Mesenteric fat pad (tissue), 1 donor: ENCODE measurements at places on chromosomes 5 and 9.

DNA sequence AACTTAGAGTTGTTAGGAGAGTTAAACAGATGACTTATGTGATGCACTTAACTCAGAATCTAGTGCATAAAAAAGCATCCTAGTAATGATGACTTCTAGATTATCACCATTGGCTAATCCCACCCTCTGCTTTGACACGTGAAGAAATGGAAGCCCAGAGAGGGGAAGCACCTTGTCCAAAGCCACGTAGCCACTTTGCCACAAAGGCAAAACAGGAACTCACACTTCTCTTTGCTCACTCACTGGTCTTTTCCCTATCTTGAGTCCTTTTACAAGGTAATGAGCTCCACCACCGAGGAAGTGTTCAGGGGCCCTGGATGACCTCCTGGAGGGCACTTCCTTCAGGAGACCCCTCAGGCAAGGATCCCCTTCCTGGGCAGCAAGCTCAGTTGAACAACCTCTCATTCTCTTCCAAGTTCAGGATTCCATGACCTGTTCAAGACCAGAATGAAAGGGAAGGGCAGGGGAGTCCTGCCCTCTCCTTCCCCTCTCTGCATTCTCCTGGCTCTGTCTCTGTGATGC, 89.7 kb downstream of the HRH2 start:
- DNase-seq, result no peak

- DNase-seq, result no peak
Measured at GRCh38 chr9:5231212-5231611, at the start of gene INSL4. Gene INSL4 (plus strand): TSS chr9:5231419. CDS start chr9:5231524, 105 bp downstream.

- DNase-seq, result no peak
Measured at GRCh38 chr5:124869426-124870033, 123.1 kb upstream of the ZNF608 start.

GRCh38 chr9:3330792-3331420, 194.9 kb downstream of the RFX3 start:
- DNase-seq, result no peak

DNA sequence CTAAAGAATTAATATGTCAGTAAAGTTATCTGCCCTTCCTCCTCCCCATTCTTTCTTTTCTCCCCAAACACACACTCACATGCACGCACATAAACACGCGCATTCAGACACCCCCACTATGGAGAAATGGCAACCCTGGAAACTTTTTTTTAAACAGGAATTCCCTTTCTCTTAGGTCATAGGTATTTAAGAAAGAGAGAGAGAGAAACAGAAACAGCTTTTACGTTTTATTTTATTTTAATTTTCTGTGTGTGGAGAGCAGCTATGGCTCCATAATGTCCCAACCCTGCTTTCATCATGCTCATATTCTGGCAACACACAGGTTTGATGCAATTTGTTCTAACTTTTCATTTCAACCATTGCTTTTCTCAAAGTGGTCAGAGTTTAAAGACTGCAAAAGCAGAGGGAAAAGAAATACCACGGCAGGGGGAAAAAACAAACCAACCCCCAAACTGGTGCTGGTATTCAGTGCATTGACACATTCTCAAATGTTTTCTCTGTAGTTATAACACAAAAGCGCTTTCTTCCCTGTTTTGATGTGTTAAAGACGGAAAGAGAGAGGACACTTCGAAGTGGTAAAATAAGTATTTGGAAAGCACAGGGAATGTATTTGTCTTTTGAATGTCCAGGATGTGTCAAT, 126.0 kb upstream of the TMEM161B start:
- DNase-seq, result no peak

DNA sequence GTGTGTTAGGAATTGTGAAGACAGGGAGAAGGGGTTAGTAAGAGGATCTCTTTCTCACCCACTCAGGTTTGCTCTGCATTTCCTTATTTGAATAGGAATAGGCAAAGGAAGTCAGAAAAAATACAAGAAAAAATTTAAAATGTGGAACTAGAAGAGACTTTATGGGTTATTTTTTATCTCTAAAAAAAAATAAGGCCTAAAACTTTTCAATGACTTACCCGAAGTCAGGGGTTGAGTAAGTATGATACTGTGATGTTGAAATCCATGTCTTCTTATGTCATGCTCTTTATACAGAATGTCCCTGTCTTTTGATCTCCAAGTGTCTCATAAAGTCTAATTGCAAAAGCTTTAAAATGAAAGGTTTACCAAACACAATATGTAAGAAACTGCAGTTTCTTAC, 148.3 kb upstream of the PIK3R1 start:
- no peak for DNase-seq

DNA sequence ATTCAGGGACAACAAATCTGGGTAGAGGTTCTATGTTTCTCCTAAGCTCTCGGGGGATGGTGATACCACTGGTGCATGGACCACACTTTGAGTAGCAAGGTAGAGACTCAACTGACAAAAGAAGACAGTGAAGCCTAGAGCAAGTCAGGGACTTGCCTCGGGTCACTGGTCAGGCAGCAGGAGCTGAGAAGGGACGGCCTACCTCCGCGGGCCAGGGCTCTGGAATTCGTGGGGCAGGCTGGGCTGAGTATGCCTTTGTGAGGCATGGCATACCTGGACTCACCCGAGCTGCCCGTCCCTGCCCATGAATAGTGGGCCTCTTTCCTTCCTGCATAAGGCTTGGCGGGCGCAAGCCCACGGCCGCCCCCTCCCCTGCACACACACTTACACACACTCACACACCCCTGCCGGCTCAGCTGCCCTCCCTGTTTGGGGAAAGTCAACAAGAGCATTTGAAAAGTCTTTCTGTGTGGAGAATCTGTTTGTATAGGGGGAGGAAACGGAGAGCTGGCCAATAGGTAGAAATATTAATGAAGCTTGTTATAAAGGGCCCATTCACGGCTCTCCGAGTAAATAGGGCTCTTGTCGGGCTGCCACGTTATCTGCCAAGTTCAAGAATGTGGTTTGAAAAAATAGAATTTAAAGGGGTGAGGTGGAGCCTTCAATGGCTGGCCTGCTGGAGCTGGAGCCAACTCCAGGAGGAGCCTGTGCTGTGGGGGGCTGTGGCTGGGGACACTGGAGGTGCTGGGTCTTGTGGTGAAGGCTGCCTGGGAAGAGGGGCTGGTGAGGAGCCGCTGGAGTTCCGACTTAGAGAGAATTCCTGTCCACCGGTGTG, 19.1 kb upstream of the KIF12 start:
- no peak for DNase-seq

GRCh38 chr5:176573564-176574296, 24.6 kb downstream of the CDHR2 start:
- no peak for DNase-seq

GRCh38 chr5:33041586-33041985, 330.5 kb downstream of the NPR3 start:
- no peak for DNase-seq

DNA sequence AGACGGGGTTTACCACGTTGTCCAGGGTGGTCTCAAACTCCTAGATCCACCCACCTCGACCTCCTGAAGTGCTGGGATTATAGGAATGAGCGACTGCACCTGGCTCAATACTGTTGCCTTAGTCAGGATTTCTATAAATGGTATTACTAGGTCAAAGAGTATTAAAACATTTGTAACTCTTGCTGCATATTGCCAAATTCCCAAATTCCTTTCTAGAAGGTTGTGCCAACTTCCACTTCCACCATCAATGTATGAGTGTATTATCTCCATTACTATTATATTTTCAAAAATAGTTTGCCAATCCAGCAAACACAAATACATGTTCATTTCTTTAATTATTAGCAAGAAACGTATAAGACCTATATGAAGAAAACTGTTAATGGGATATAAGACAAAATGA, 10.6 kb downstream of the PTGR1 start:
- no peak for DNase-seq

- DNase-seq, result no peak
Measured at GRCh38 chr5:124980163-124980941, 233.9 kb upstream of the ZNF608 start.

GRCh38 chr5:31232273-31232888, 38.9 kb downstream of the CDH6 start:
- DNase-seq, result no peak

DNA sequence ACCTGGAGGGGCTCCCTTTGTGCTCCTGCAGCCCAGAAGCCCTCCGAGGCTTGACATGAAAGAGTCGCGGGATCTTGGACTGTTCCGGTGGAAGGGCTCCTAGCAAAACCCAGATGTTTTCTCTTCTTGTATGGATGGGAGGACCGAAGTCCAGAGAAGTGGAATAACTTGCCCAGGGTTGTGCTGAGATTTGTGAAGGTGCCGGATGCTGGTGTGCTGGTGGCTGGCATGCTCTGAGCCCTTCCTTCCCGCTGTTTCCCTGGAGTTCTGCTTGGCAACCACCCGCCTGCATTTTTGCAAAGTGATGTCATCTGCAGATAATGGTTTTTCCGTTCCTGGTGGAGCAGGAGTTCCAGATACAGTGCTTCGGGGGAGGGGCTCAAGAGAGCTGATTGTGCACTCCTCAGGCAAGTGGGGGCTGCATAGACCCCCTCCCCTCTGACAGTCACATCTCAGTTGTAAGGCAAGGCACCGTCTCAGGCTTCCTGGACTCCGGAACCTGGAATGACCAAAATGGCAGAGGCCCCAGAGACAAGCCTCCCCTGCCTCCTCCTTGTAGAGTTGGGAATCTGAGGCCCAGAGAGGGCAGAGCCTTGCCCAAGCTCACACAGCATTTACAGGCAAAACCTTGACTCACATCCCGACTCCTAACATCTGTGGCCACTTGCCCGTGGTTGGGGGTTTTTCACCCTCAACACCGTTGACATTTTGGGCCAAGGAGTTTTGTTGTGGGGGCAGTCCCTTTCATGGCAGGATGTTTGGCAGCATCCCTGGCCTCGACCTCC, 157.0 kb downstream of the RGS3 start:
- peak; percentile 88 for DNase-seq

GRCh38 chr9:134403292-134403681, 77.0 kb downstream of the RXRA start:
- DNase-seq, result no peak

DNA sequence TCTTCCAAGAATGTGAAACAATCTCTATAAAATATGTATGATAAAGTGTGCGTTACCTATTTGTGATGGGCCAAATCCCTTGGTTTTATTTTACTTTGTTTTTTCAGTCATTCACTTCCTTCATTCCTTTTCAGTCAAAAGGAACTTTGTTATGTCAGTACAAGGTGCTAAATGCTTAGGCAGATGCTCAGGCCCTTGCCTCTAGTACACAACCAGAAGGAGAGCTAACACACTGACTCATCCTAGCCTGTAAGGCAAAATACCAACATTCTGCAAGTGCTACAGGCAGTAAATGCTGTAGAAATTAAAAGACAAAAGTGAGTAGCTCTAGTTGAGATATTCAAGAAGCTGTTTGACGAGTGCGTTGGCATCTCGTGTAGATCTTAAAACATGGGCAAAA, 49.4 kb downstream of the TRPM6 start:
- no peak for DNase-seq

DNA sequence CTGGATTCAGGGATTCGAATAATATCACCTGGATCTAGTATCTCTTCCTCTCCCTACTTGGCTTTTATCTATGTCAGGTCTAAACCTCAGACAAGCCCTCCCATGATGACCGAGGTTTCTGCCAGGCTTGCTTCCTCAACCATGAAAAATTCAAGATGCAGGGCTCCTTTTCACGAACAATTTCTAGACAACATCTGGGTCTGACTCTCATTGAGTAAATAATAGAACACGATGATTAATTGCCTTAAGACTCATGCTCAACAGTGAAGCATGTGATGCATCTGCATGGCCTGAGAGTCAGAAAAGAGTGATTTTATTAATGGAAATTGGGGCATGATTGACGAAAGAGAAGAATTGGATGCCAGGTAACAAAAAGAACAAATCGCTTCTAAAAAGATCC, 277.2 kb upstream of the ZNF608 start:
- no peak for DNase-seq

GRCh38 chr5:92711956-92712355, 869.1 kb downstream of the NR2F1-AS1 start:
- no peak for DNase-seq

DNA sequence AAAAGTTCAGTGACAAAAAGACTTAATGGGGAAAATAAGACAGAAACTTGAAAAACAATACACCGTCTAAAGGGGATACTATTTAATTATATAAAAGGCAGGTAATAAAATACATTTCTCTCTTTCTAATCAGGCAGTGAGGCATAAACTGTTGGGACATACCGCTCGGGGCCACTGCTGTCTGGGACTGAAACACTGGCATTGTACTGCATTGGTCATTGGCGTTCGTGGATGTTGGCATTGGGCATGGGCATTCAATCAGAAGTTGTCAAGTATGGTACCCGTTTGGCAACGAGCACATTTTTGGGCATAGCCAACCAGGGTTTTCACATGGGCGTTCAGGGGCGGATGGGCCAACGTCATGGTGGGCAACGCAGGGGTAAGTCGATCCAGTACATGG, 4.7 kb downstream of the HNRNPK start:
- DNase-seq, result no peak

GRCh38 chr5:107968406-107968843, 297.7 kb upstream of the EFNA5 start:
- DNase-seq, result no peak
